ENCODE measurements at places on chromosomes 2 and 18.

- DNase-seq: peak; percentile 26
Observed at GRCh38 chr18:961644-962355, 57.1 kb downstream of the ADCYAP1 start.

- no peak for DNase-seq
Observed at GRCh38 chr2:136639651-136640050, 125.7 kb upstream of the THSD7B start.

DNA sequence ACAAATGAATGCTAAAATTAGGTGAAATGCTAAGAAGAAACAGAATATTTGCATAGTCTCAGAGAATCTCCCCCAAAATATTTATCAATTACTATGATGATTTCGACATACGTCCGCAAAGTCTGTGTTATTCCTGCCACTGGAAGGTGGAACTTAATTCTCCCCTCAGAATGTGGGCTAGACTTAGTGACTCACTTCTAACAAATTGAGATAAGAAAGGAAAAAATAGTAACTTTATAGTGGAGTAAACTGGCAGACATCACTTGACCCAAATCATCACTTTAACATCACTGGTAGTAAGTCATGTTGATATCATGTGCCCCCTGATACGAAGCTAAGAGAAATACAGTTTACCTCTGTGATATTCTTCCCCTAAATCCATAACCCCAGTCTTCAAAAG is 23.5 kb downstream of the HADHB start:
- no peak for DNase-seq

DNA sequence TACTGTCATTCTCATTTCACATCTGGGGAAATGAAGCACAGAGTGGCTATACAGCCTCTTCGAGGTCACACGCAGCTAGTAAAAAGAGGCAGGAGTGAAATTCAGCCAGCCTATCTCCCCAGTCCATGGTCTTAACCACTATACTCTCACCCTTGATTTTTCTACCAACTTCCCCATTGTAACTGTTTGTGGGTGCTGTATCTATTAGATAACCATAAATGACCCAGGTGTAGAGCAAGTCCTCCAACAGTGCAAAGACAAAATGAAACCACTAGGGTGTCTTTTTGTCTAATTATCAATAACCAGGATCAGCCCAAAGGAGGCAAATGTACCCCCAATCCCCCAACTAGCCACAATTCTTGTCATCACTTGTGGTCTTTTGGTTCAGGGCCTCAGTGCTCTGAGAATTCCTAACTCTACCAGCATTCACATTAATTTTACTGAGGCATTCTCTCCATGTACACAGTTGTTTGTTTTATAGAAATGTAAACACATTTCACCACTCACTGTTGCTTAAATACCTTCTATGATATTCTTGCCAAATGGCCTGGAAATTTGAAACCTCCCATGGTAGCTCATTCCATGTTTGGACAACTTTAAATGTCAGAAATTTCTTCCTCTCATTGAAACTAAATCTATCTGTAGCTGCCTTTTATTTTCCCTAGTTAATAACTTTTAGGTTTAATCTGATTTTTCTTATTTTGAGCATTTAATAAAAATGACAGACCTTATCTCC is 58.7 kb downstream of the SLC40A1 start:
- DNase-seq: no peak

- DNase-seq: no peak
Observed at GRCh38 chr18:6315517-6316331, 99.0 kb downstream of the L3MBTL4 start.

- no peak for DNase-seq
Observed at GRCh38 chr2:21036708-21037670, 6.9 kb downstream of the APOB start.
